ENCODE measurements at places on chromosomes 6 and 20.

DNA sequence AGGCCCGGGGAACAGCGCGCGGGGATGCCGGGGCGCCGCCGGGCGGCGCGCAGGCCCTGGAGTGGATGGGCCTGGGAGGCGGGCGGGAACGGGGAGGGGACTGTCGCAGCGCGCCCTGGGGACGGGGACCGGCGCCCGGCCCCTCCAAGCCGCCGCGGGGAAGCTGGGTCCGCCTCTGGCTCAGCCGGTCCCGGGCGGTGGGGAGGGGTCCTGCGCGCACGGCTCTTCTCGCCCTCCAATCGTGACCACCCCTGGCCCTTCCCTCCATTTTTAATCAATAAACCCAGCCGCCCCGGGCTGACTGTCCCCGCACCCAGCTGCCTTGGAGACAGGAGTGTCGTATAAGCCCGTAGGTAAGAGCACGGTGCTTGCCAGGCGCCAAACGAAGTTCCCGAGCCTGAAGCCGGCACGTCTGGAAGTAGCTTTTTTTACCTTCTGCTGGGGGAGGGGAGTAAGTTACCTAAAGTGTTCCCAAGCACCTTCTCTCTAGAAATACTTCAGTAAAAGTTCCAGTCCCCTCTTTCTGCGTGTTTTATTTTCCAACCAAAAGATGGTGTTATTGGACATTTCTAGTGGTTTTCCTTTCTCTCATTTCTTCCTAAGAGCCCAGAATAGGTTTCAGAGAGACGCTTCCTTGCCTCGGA lies 780 bp upstream of the TAF4 start:
- peak overlapping the region; percentile 52 for H3K4me3 ChIP-seq
- H3K36me3 ChIP-seq = no peaks in the 10 kb centered on the region
- H3K27ac ChIP-seq = peak overlapping the region; percentile 89
- DNase-seq = peak; percentile 56
- H3K27me3 ChIP-seq = no peaks in the 10 kb centered on the region

- no peaks in the 10 kb centered on the region for H3K4me1 ChIP-seq
- H3K36me3 ChIP-seq = no peaks in the 10 kb centered on the region
- no peaks in the 10 kb centered on the region for H3K27me3 ChIP-seq
Observed at GRCh38 chr6:42813906-42814444, 32.1 kb downstream of the BICRAL start.

- H3K4me1 ChIP-seq = no peaks in the 10 kb centered on the region
- no peaks in the 10 kb centered on the region for H3K27me3 ChIP-seq
- no peak overlapping the region for H3K27ac ChIP-seq
- H3K4me3 ChIP-seq = no peak overlapping the region
Observed at GRCh38 chr20:10971096-10971495, 297.3 kb upstream of the JAG1 start.

- H3K4me1 ChIP-seq = no peaks in the 10 kb centered on the region
- H3K27me3 ChIP-seq = no peaks in the 10 kb centered on the region
- no peak overlapping the region for H3K4me3 ChIP-seq
Observed at GRCh38 chr6:141165002-141165665, 967.6 kb upstream of the GJE1 start.

DNA sequence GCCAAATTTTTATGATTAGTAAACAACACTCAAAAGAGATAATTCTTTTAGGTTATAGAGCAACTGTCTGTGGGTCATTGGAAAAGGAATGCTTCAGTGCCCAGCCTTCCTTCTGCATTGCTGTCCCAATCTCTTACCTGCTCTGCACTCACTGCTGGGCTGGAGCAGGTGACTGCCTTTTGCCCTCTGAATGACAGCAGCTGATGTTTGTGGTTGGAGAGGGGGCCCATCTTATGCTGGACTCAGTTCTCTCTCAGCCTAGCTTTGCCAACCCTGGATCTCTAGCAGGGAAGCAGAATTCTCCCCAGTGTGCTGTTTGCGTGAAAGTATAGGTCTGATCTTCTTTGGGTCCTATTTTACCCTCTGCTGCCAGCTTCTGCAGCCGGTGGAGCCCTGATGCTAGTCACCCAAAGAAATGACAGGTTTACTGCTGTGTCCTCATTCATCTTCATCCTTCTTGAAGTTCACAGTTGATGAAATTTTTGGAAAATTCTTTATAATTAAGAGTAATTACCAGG lies 193.5 kb downstream of the ARID1B start:
- H3K27ac ChIP-seq = no peak overlapping the region
- no peaks in the 10 kb centered on the region for H3K27me3 ChIP-seq
- DNase-seq = no peak
- peaks cover 23% of the 10 kb centered on the region for H3K4me1 ChIP-seq
- H3K36me3 ChIP-seq = no peaks in the 10 kb centered on the region

GRCh38 chr6:87522686-87523085 lies 49.9 kb downstream of the SLC35A1 start:
- no peak overlapping the region for H3K4me3 ChIP-seq
- peaks cover 11% of the 10 kb centered on the region for H3K36me3 ChIP-seq
- no peaks in the 10 kb centered on the region for H3K27me3 ChIP-seq
- no peak overlapping the region for H3K27ac ChIP-seq

GRCh38 chr20:63553251-63553932 lies 567 bp upstream of the FNDC11 start:
- H3K27me3 ChIP-seq = no peaks in the 10 kb centered on the region
- H3K36me3 ChIP-seq = no peaks in the 10 kb centered on the region
- peak; percentile 78 for DNase-seq
- H3K4me1 ChIP-seq = no peaks in the 10 kb centered on the region

DNA sequence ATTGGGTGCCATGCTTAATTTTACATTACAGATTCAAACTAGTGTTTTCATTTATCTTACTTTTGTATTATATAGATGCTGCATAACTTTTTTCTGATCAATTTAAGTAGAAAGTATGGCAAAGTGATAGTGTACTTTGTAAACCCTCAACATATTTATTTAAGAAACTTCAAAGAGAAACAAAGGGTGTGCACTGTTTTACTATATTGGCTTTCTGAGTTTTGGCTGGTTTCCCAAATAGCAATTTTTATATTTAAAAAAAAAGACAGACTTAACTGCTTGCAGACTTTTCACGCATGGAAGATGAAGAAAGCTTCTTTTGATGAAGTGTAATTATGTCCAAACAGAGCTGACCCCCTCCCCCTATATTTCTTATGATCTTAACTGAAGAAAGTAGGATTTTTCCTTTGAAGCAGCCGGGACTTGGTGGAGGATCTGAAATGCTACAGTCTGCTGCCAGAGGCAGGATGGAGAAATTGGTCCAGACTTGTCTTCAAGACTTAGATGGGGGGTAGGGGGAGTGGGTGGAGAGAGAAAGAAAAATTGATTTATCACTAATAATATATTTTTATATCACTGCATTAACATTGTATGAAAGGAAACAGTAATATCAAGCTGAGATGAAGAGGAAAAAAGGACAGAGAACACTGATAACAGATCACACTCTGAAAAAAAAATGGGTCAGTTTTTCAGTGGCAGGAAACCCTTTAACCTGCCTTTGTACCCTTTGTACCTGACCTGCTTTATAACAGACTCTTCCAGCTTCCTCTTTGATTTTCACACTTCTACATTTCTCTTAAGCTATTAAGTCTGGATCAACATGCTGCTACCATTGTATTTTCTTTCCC lies 56.0 kb upstream of the SUPT3H start:
- H3K4me1 ChIP-seq = no peaks in the 10 kb centered on the region
- H3K27ac ChIP-seq = no peak overlapping the region
- H3K36me3 ChIP-seq = no peaks in the 10 kb centered on the region

DNA sequence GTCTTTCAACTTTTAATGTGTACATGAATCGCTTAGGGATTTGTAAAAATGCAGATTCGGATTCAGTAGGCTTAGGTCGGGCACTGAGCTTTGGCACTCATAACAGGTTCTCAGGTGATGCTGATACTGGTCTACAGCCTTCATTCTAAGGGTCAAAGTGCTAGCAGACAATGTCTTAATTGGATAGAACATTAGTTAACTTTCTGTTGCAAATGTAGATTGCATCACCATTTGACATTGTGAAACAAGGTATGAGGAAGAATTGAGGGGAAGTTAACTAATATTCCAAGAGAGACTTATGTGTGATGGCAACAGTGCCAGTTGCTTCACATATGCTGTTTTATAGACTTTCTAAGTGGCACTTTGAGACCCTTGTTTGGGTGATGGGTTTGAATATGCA lies 86.9 kb downstream of the MLIP start:
- DNase-seq = no peak
- H3K27me3 ChIP-seq = no peaks in the 10 kb centered on the region
- H3K4me3 ChIP-seq = no peak overlapping the region

DNA sequence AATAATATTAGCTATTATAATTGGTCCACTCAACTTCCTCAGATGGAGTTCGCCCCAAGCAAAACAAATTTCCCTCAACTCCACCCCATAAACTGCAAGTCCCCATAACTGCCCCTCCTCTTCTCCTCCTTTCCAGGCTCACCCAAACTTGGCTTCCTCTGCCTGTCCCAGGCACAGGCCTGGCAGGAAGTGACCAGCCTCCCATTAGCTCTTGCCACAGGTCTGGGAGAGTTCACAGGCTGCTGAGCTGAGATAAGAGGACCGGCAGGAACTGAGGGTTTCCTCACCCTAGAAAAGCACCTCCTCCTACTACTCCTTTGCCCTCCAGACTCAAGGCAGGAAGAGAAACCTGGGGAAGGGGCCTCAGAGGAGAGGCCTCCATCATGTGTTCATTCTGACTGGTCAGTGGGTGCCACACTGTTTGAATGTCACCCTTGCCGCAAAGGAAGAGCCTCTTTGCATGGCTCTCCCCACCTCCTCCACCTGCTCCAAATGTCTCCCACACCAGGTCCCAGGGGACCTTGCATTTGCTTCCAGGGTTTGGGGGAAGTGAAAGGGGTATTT lies 24.5 kb upstream of the SMIM29 start:
- no peak for DNase-seq
- no peaks in the 10 kb centered on the region for H3K4me1 ChIP-seq
- H3K27ac ChIP-seq = no peak overlapping the region
- H3K4me3 ChIP-seq = no peak overlapping the region
- no peaks in the 10 kb centered on the region for H3K27me3 ChIP-seq

DNA sequence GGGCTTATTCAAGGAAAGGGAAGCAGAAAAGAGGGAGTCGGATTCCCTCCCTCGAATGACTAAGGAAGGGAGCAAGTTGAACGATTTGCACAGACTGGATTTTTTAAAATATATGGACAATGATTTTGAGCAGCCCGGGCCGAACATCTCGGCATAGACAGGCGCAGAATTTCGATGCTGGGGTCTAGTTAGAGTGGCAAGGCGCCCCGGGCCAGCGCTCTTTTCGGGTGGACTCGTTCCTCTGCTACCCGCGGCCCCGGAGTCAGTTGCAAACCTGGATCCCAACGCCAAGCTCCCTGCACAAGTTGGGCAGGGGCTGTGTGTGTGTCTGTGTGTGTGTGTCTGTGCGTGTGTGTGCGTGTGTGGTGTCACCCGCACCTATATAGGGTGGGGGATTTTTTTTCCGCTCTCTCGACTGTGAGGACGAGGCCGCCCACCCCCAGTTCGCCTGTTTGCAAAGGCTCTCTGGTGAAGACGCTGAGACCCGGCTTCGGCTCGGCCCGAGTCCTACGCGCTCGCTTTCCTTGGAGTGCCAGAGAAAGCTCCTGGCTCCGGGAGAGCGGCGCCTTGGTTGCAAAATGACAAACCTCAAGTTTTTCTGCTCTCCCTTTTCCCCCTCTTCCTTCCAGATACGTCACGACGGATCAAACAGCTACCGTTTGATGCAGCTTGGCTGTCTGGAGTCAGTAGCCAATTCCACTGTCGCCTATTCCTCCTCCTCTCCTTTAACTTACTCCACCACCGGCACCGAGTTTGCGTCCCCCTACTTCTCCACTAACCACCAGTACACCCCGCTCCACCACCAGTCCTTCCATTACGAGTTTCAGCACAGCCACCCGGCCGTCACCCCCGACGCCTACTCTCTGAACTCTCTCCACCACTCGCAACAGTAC lies 1.4 kb downstream of the TFAP2D start:
- no peaks in the 10 kb centered on the region for H3K4me1 ChIP-seq
- H3K4me3 ChIP-seq = no peak overlapping the region
- no peak for DNase-seq
- H3K36me3 ChIP-seq = no peaks in the 10 kb centered on the region
- H3K27ac ChIP-seq = no peak overlapping the region
- no peaks in the 10 kb centered on the region for H3K27me3 ChIP-seq

- H3K27ac ChIP-seq = no peak overlapping the region
- H3K4me3 ChIP-seq = no peak overlapping the region
- no peaks in the 10 kb centered on the region for H3K4me1 ChIP-seq
- no peaks in the 10 kb centered on the region for H3K36me3 ChIP-seq
- no peaks in the 10 kb centered on the region for H3K27me3 ChIP-seq
Observed at GRCh38 chr6:19538096-19538495, 299.1 kb upstream of the ID4 start.

DNA sequence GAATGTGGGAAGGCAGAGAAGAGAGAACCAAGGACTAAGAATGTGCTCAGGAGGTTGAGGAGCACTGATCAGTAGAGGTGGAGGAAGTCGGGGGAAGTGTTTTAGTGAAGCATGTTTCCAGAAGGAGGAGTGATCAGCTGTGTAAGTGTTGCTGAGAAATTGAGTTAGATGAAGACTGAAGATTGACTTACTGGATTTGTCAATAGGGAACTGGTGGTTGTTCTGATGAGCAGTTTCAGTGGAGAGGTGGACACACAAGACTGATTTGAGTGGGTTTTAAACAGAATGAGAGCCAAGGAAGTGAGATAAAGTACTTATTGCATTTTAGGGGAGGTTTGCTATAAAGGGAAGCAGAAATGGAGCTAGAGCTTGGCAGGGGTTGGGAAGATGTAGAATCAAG lies 182.6 kb downstream of the CDKAL1 start:
- H3K27me3 ChIP-seq = no peaks in the 10 kb centered on the region
- DNase-seq = no peak
- no peaks in the 10 kb centered on the region for H3K4me1 ChIP-seq
- no peak overlapping the region for H3K4me3 ChIP-seq

DNA sequence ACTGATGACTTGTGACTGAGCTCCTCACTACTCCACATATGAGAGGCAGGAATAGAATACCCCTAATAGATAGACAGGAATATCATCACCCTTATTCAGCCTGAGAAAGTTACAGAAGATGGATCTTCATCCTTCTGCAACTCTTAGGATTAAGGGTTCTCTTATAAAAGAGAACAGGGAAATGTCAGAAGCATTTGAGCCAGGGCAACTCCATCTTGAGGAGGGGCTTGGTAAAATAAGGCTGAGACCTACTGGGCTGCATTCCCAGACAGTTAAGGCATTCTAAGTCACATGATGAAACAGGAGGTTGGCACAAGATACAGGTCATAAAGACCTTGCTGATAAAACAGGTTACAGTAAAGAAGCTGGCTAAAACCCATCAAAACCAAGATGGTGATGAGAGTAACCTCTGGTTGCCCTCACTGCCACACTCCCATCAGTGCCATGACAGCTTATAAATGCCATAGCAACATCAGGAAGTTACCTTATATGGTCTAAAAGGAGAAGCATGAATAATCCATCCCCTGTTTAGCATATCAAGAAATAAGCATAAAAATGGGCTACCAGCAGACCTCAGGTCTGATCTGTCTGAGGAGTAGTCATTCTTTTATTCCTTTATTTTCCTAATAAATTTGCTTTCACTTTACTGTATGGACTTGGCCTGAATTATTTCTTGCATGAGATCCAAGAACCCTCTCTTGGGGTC lies 97.9 kb downstream of the PLG start:
- no peaks in the 10 kb centered on the region for H3K36me3 ChIP-seq
- no peaks in the 10 kb centered on the region for H3K27me3 ChIP-seq
- H3K4me3 ChIP-seq = no peak overlapping the region
- DNase-seq = no peak

GRCh38 chr20:45817376-45818194 lies 5.1 kb downstream of the UBE2C start:
- H3K4me1 ChIP-seq = no peaks in the 10 kb centered on the region
- no peak overlapping the region for H3K27ac ChIP-seq
- peaks cover 4% of the 10 kb centered on the region for H3K27me3 ChIP-seq
- H3K4me3 ChIP-seq = no peak overlapping the region

- no peak overlapping the region for H3K4me3 ChIP-seq
- H3K27ac ChIP-seq = no peak overlapping the region
- H3K4me1 ChIP-seq = no peaks in the 10 kb centered on the region
Observed at GRCh38 chr20:39795401-39796272, 833.5 kb downstream of the DHX35 start.
